ENCODE measurements at places on chromosomes 4 and X.

- DNase-seq: peak; percentile 9
Measured at GRCh38 chrX:149470955-149471354, 34.2 kb downstream of the IDS start.

- no peak for DNase-seq
Measured at GRCh38 chr4:48478273-48478672, 4.9 kb upstream of the SLC10A4 start.

GRCh38 chrX:154309041-154309775 is 13.6 kb downstream of the TKTL1 start:
- no peak for DNase-seq

GRCh38 chr4:72942565-72942964 is 127.0 kb downstream of the COX18 start:
- no peak for DNase-seq

DNA sequence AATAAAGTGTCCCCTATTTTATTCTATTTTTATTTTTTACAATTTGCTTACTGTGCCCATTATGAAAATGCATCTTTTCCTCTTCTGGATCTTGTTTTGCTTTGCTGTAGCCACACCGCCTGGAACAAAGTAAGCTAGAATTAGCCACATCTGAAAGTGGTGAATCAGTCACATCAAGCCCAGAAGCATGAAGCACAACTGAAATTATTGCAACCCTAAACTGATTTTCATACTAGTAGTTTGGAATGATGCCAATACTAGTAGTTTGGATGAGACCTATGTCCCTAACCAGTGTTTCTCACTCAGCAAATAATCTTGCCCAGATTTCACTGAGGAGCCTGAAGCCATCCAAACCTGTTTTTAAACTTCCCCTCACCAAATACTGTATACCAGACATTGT is 303.0 kb downstream of the EPHA5 start:
- no peak for DNase-seq

DNA sequence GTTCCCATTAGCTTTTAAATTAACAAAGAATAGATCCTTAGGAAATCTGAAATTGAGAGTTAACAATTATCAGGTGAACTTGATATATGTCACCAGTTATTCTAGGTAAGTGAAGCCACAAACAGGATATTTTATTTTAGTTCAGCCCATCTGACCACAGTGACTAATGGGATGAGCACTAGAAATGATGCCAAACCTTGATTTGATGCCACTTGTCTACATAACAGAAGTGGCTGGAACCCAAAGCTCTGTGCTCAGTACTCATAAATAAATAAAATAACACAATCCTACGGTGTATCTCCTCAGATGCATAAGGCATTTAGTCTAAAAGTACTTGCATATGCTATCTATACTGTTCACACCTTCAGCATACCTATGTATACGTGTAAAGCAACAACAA is 12.2 kb downstream of the SLITRK4 start:
- no peak for DNase-seq

DNA sequence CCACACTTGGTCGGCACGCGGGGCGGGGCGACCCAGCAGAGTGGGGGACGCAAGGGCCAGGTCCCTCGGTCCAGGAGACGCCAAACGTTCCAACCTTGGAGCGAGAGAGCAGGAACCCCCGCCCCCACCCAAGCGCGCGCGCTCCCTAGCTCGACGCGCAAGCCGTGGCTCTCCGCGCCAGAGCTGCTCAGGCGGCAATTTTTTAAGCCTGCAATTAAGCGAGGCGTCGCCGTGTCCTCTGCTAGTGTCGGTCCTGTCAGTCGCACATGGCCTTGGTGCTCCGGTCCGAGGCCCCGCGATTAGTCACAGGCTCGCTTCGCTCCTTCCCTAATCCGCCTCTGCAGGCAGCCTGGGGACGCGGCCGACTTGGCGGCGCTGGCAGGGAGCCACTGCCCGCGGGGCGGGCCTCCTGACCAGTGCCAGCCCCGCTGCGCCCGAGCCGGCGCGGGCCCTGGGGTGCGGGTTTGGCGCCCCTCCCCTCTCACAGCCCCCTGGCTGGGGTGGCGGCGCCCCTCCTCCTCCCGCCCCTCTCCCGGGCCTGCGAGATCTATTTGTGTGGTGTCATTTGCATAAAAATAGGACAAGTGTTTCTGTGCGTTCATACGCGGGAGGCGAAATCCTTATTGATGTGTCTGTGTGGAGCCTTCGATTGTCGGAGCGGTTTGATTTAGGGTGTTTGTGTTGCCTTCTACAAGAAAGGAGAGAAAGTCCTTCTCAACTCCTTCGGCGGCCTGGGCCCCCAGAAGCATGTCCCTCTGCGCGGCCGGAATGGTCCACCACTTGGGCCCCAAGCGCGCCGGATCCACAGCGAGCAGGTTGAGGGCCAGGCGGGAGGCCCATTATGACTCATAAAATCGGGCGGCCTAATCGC is 9.8 kb upstream of the BCOR start:
- DNase-seq: no peak

GRCh38 chr4:11488657-11489452 is 60.2 kb upstream of the HS3ST1 start:
- no peak for DNase-seq

- no peak for DNase-seq
Measured at GRCh38 chr4:140219567-140219966, 65.6 kb upstream of the MAML3 start.

DNA sequence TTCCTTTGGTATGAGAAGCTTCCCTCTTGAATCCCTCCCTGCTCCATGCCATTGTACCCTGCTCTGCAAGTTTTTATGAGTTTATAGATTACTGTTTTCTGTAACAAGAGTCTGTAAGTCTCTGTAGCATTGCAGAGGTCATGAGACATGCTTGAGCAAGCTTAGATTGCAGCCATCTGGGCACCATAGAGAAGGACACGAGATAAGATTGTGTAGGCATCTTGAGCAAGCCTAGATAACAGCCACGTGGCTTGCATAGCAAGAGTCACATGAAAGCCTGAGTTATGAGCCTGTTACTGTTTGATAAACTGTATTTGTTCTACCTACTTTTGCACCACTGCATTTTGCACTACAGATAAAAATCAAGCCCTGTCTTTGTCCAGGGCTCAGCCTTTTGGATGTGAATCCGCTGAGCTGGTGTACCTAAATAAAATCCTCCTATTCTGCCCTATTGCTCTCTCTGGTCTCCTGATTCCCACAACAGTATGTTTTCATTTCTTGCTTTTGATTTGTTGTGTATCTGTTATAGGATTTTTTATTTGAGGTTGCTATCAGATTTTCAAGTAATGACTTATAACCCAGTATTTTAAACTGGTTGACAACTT is 127.4 kb upstream of the ANKRD50 start:
- DNase-seq: no peak

DNA sequence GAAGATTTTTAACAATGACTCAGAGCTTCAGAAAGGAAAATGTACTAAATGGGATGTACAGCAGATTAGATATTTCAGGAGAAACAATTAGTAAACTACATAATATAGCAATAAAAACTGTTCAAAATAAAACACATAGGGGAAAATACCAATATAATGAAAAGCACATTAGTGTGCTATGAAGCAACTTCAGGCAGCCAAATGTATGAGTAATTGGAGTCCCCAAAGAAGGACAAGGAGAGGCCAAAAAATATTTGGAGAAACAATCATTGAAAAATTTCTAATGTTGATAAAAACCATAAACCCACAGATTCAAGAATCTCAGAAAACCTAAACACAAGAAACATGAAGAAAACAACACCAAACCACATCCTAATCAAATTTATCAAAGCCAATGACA is 129.3 kb upstream of the CHRDL1 start:
- DNase-seq: no peak

DNA sequence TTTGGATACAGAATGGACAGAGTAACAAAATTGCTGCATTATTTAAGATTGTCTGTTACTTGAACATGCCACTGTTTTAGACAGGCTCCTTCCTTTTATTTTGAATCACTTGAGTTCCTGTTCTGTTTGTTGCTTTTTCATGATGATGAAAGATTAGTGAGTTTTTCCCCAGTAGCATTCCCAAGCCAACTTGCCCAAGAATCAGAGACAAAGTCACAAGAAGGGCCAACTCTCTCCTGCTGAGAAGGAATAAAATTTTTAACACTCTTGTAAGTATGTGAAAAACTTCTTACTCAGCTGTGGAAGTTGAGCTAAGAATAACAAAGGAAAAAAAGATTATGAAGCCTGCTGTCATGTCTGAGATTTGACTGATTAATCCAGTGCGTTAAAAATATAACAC is 104.2 kb downstream of the KLHL8 start:
- no peak for DNase-seq

GRCh38 chr4:14336656-14337055 is 665.6 kb upstream of the CPEB2 start:
- no peak for DNase-seq

DNA sequence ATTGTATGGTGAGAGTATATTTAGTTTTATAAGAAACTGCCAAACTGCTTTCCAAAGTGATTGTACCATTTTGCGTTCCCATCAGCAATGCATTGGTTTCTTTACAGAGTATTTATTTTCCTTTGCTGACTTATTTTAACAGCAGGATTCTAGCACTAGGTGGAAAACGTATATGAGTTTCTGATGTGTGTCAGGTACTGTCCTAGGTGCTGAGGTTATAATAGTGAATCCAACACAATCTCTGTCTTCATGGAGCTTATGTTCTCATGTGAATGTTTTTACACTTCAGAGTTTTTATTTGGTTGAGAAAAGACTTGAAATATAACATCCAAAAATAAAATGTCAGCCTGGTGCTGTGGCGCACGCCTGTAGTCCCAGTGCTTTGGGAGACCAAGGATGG is 4.0 kb downstream of the REPS2 start:
- DNase-seq: no peak

DNA sequence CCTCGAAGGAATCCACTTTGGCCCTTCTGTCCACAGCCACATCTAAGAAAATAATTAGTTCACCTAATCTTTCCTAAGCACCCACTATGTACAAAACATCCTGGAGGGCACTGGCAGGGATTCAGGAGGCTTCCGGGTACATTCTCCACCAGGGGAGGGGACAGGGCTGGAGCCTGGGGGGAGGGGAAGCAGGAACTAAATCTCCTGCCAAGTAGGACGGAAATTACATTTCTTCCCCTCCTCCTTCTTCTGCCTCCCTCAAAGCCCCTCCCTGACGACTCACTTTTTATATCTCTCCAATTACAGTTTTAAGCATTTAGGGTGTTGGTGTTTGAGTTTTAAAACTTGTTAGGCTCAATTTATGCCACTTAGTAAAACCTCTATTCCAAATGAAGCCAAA is 203.1 kb downstream of the BCOR start:
- DNase-seq: no peak

GRCh38 chrX:101595739-101596419 is 21.9 kb downstream of the ARMCX6 start:
- no peak for DNase-seq

- no peak for DNase-seq
Measured at GRCh38 chrX:1392376-1393068, 609 bp upstream of the SLC25A6 start.

GRCh38 chr4:58514299-58514698 is 1404.1 kb upstream of the IGFBP7 start:
- DNase-seq: no peak

DNA sequence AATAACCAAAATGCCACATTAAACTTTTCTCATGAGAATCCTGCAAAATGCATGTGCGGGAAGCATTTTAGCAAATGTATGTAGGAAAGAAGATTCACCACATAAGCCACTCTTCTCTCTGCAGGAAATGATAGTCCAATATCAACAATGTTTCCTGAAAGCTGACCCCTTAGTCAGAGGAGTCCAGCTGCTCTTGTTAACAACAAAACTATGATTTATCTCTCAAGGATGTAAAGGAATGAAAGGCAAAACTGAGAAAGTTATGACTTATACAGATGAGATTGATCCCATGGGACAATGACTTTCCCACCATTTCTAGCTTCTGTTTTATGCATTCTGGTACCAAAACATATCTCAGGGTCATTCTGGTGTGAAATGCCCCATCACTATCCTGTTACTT is 125.0 kb upstream of the EDNRA start:
- no peak for DNase-seq

DNA sequence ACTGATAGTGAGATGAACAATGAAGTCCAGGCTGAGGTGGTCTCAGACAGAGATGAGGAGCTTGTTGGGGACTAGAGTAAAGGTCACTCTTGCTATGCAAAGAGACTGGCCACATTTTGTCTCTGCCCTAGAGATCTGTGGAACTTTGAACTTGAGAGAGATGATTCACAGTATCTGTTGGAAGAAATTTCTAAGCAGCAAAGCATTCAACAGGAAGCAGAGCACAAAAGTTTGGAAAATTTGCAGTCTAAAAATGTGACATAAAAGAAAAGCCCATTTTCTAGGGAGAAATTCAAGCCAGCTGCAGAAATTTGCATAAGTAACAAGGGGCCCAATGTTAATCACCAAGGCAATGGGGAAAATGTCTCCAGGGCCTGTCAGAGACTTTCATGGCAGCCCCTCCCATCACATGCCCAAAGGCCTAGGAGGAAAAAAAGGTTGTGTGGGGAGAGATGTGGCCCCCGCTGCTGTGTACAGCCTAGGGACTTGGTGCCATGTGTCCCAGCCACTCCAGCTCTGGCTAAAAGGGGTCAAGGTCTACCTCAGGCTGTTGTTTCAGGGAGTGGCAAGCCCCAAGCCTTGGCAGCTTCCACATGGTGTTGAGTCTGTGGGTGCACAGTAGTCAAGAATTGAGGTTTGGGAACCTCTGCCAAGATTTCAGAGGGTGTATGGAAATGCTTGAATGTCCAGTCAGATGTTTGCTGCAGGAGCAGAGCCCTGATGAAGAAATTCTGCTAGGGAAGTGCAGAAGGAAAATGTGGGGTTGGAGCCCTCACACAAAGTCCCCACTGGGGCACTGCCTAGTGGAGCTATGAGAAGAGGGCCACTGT is 262.8 kb downstream of the DKK2 start:
- no peak for DNase-seq

- no peak for DNase-seq
Measured at GRCh38 chr4:155842080-155842479, 24.0 kb downstream of the ASIC5 start.

GRCh38 chrX:118251271-118251670 is 94.6 kb upstream of the WDR44 start:
- no peak for DNase-seq
